T-helper 9 cell (primary cell): ENCODE measurements at places on chromosomes 2 and 18.

GRCh38 chr2:54512663-54513362 lies 56.7 kb downstream of the SPTBN1 start:
- no peak for DNase-seq

DNA sequence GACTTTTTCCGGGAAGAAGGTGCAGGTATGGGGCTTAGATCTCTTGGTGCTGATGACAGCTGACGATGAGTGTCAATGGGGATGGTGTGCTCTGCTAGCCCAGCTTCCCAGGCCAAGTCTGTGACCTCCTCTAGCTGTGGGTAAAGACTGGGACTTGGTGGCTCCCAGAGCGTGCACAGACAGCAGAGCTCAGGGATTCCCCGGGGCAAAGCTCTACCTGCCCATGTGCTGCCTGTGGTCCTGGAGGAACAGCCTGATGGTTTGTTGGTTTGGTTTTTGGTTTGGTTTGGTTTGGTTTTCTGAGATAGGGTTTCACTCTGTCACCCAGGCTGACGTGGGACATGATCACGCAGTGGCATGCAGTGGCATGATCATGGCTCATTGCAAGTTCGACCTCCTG lies 19.2 kb downstream of the ATP6V1B1 start:
- no peak for DNase-seq

DNA sequence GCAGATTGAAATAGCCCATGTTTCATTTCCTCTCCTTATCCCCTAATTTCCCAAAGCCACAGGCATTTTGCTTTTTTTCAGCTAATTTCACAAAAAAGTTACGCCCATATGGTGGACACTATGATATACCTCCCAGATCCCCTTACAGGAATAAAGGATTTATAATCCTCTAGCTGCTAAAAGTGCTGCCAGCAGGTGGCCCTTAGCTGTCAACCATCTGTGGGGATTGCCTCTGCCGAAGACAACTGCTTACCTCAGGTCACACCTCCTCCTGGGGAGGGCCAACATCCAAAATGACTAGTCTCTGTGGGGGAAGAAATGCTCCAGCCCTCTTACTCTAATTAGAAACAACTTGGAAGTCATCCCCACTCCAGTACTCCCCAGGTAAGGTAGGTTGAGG lies 61.0 kb upstream of the EPB41L3 start:
- DNase-seq, result no peak

DNA sequence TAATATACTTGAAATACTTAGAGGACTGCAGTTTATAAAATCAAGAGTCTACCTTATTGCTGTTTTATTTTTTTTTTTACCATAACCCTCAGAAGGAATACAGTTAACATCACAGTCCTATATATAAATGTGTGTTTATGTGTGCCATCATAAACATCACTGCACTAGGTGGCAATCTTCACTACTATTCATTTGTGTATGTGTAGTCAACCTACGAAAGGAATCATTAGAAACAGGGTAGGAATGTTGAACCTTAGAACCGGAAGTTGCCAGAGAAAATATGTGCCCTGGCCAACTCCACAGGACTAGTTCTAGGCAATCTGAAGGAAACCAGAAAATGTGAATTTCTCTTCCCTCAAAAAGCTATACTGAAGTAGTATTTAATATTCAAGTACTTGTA lies 3.4 kb downstream of the GEN1 start:
- DNase-seq, result no peak

DNA sequence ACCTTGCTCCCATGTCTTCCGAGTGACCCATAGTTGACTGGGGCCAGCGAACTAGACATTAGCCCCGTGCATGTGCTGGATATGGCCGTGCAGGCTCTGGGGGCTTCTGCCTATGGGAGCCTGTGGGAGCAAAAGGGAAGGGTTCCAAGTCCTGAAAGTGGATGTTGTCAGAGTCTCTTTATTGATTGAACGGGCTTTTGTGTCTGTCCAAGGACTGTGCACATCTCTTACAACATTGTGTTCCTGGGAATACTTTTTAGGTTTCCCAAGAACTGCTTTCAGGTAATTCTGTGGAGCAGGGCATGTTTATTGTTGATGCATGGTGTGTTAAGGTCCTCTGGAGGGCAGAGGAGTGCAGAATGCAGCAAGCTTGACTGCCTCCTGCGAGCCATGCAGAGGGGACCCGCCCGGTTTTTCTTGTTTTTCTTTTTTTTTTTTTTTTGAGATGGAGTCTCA lies 5.0 kb downstream of the RNF144A start:
- DNase-seq, result no peak
